ENCODE measurements at places on chromosomes 3 and 15.

GRCh38 chr15:92524161-92524560 is 130.5 kb downstream of the ST8SIA2 start:
- no peak for DNase-seq

GRCh38 chr15:78944669-78945407 is at the start of gene CTSH:
CTSH (minus strand) TSS chr15:78945046; CDS start chr15:78944981, 65 bp downstream.
- peak; percentile 16 for DNase-seq

- DNase-seq: peak; percentile 69
Observed at GRCh38 chr15:86021281-86022264, 58.1 kb upstream of the AGBL1 start.

DNA sequence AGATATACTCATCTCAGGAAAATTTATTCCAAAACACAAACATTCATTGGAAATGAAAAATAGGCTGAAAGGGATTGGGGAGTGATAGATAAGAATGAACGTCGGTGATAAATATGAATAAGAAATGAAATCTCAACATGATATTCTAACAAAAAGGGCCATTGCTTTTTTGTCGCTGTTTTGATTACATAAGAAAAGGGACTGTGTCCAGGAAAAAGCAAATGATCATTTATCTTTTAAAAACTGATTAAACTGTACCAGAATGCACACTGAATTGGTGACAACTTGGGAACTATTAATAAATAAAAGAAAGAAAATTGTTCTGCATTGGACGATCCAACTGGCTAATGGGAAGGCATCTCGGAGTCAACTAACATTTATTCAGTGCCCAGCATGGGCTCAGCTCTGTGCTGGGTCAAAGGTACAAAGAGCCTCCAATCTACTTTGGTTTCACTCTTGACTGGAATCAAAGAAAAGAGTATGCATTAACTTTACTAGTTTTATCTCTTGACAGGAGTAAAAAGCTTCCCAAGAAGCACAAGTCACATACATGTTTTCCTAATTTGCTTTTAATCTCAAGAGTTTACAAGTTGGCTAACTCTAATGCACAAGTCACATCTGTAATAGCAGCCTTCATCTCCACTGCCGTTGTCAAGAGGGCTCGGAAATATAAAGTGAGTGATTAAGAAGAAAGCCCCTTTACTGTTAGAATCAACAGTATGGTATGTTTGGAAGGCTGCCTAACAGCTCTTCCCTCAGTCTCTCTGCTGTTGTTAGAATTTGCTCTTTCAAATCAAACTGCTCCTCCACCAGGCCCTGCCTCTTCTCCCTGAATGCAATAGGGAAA is 280.0 kb downstream of the IGSF11 start:
- no peak for DNase-seq
